ENCODE measurements at places on chromosomes 4 and X. TPM values are rescaled to one million over a fixed set of nuclear protein-coding genes. Genes with fewer than 3 reads are reported as not detected.

USP17L21 gene
- polyA plus RNA-seq = not detected

OTUD5 gene
- 60.7 TPM for polyA plus RNA-seq

SSX4 gene
- polyA plus RNA-seq = not detected

UGT2A1 gene
- 4.9 TPM for polyA plus RNA-seq

HS3ST1 gene
- 0.48 TPM for polyA plus RNA-seq

MAGEB1 gene
- not detected for polyA plus RNA-seq

NPNT gene
- polyA plus RNA-seq = 176 TPM

All from renal cortex interstitium (tissue), 15 donors.